Activated naive CD4-positive, alpha-beta T cell treated with Interleukin-2 at 50 U/mL for 16 hours (primary cell): ENCODE measurements at places on chromosomes 6 and 20.

DNA sequence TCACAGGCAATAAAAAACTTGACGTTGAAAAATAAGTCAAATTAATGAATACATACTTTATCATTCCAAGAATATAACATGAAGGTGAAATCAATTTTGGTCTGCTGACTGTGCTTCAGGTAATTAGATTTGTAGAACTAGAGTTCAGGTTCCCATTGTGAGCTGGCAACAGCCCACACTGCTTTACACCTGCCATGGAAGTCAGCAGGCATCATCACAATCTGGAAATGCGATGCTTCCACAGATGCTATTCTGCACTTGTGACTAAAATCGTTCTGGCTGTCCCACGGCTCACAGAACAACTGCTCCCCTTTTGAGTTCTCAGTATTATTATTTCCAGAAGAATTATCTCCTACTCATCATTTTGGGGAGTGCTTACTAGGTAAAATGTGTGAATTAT, 62.6 kb upstream of the THEMIS start:
- no peak for DNase-seq

DNA sequence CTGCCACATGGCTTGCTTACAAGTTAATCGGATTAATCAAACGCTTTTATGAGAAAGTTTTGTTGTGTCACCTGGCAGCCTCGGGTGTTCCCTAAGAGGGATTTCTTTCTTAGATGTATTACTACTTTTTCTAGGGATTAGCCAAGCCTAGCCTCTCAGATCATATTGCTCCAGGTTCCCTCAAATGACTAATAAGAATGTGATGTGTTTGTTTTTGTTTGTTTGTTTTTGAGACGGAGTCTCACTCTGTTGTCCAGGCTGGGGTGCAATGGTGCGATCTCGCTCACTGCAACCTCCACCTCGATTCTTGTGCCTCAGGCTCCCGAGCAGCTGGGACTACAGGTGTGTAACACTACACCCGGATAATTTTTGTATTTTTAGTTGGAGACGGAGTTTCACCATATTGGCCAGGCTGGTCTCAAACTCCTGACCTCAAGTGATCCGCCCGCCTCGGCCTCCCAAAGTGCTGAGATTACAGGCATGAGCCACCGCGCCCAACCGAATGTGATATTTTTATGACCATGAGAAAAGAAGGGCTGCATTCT, 977 bp downstream of the HMGN4 start:
- DNase-seq: no peak

GRCh38 chr6:157487110-157487773, 106.3 kb downstream of the ZDHHC14 start:
- no peak for DNase-seq

DNA sequence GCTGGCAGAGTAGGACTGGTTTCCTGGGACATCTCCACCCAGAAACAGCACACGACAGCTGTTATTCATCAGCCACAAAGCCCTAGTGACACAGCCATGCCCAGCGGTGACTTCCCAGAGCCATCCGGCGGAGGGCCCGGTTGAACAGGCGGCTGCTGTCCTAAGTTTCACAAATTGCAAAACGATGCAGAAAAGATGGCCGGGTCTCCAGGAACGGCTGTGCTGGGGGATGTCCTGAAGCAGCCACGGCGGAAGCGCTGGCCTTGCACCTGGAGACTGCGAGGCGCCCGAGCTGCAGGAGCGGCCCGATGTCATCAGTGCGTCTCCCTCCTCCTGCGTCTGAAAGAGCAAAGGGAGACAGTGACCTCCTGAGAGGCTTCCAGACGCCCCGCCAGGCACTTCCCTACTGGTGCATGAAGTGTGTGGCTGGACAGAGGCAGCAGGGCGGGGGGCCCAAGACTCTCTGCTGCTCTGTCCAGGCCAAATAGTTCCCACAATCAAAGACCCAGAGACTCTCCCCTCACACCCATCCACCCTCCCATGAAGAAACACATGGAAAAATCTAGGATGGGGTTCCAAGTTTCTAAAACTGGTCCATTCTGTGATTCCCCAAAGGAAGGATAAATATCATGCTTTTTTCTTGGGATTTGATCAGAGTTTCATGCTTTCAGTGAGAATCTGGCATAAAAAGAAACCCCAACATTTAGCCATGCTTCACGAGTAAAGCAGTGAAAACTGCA, 44.0 kb downstream of the SSR1 start:
- no peak for DNase-seq
